Stimulated activated CD4-positive, alpha-beta T cell treated with anti-CD3 and anti-CD28 coated beads, Interleukin-2, amount 100 ng/mL, for 24 hours (primary cell): ENCODE measurements at places on chromosomes 2 and 18.

DNA sequence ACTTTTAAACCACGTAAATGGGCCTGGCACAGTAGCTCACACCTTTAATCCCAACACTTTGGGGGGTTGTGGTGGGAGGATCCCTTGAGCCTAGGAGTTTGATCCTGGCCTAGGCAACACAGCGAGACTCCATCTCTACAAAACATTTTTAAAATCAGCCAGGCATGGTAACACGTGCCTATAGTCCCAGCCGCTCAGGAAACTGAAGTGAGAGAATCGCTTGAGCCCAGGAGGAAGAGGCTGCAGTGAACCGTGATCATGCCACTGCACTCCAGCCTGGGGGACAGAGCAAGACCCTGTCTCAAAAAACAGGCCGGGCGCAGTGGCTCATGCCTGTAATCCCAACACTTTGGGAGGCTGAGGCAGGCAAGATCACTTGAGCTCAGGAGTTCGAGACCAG, 12.2 kb downstream of the ROCK1 start:
- no peak for DNase-seq

GRCh38 chr2:19742872-19743271, 158.9 kb downstream of the TTC32 start:
- DNase-seq = no peak

GRCh38 chr2:226418521-226418920, 381.1 kb downstream of the IRS1 start:
- DNase-seq = no peak

GRCh38 chr2:126437016-126437415, 218.9 kb upstream of the GYPC start:
- DNase-seq = no peak

DNA sequence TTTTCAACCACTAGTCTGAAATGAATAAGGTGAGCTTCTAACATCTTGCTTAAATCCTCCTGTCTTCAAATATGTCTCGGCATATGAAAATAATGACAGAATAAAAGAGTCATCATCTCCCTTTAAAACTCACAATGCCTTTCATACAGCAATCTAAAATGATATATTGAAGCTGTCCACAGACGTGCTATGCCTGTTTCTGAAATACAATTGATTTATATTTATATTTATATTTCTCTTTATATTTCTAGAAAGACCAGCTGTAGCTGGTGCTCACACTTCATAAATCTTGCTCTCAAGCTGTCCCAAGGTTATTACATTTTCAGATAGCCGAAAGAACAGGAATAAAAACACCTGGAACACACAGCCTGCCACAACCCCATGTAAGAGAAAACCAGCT, 11.1 kb downstream of the MBP start:
- DNase-seq = no peak

DNA sequence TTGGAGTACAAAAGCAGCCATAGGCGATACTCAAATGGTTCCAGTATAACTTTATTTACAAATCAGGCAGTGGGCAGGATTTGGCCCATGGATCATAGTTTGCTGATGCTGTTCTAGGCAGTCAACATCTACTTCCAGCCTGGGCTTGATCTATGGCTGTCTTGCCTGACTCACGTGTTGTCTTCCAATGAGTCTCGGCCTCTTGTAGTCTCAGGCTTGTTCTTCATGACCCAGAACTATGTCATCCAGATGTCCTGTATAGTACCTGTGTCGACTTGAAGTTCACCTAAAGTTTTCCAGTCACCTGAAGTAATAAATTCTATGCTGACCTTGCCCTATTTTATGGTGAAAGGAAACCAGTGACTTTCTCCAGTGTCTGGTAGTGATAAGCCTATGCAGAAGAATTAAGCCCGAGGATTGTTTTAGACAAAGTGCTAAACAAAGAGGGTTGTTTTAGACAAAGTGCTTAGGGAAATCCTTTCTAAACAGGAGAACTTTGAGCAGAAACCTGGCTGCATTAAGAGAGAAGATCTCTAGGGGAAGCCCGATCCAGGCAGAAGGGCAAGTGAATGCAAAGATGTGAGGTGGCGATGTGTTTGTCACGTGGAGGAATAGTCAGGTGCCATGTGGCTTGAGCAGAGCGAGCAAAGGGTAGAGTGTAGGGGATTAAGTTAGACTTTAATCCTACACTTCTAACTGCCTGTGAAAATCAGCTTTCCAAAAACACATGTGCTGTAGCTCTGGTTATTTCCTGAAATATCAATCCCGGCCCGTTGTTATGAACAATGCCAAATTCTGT, 8.5 kb upstream of the THNSL2 start:
- no peak for DNase-seq

- DNase-seq = no peak
These were observed 111.2 kb upstream of the ID2 start for GRCh38 chr2:8570637-8571036.

DNA sequence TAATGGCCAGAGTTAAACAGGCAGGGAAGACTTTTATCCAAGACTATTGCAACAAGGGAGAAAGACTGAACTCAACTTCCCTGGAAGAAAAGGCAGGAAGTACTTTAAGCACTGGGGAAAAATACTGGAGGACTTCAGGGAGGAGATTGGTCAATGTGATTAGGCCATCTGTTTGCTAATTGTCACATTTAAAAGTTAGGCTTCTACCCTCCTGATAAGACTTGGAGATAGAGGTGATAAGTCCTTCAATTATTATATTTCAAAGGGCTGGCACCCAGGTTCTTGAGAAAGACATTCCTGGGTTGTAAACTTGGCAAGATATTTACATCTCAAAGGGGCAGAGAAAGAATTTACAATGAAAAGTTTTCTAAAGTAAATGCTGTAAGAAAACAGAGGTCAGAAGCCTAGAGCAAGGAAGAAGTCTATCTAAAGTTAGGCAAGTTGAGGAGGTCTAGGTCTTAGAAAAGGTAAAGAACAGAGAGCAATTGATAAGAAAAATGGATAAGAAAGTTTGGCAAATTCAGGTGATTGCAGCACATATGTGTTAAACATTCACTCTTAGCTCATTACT, 48.4 kb downstream of the DTNA start:
- DNase-seq = no peak

GRCh38 chr18:29377346-29377745, 1200.4 kb upstream of the CDH2 start:
- no peak for DNase-seq

GRCh38 chr2:20994130-20994529, 49.7 kb downstream of the APOB start:
- no peak for DNase-seq

GRCh38 chr2:175903384-175903936, 98.6 kb downstream of the LNPK start:
- no peak for DNase-seq

DNA sequence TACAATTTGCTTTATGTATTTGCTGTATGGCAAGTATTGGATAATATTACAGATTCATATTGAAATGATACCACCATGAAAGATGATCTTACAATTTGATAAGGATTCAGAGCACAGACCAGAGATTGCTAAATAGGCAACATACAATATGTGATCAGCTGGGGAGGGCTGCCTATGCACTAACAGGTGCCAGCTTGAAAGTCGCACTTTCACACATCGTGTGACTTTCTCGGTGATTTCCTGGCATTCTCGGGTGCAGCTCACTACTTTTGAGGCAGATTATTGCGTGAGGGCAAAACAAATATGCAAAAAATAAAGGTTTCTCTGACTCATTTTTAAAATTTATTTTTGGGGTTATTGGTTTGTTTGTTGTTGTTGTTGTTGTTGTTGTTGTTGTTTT, 36.0 kb downstream of the RBMS1 start:
- no peak for DNase-seq

DNA sequence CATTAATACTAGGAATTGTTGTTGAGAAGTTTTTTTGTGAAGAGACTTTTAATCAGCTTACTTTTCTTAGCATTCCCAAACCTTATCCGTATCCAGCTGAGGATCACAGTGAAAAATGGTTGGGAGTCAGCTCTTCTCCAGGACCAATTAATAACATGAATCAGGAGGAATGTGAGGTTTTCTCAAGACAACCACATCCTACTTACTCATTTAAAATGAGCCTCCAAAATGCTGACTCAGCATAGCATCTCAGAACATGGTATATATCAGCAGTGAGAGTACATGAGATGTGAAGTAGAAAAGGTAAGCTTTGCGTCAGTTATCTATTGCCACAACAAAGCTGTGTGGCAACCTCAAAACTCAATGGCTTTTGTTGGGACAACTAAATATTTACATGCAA, 140.3 kb downstream of the NRP2 start:
- no peak for DNase-seq

GRCh38 chr2:19868701-19869580, 32.8 kb downstream of the TTC32 start:
- DNase-seq = peak; percentile 71

GRCh38 chr2:20629581-20630171, 21.2 kb downstream of the HS1BP3 start:
- no peak for DNase-seq

- no peak for DNase-seq
These were observed 1565.1 kb downstream of the LRP1B start for GRCh38 chr2:140565756-140566155.

DNA sequence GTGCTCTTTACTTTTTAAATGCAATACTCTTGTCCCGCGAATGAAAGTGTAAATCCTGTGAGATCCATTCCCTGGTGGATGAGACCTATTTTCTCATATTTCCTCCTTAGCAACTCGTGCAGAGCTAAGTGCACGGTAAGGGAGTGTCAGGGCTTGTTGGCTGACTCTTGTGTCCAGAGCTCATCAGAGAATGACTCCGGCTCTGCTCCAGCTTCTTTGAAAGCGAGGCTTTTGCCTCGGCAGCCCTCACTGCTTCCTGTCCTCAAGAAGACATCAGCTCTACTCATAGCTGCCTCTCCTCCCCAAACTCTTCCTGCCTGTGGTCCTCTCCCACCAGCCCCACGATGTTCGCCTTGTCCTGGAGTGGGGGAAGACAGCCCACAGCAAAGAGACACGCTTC, 70.7 kb downstream of the LIPG start:
- DNase-seq = no peak

DNA sequence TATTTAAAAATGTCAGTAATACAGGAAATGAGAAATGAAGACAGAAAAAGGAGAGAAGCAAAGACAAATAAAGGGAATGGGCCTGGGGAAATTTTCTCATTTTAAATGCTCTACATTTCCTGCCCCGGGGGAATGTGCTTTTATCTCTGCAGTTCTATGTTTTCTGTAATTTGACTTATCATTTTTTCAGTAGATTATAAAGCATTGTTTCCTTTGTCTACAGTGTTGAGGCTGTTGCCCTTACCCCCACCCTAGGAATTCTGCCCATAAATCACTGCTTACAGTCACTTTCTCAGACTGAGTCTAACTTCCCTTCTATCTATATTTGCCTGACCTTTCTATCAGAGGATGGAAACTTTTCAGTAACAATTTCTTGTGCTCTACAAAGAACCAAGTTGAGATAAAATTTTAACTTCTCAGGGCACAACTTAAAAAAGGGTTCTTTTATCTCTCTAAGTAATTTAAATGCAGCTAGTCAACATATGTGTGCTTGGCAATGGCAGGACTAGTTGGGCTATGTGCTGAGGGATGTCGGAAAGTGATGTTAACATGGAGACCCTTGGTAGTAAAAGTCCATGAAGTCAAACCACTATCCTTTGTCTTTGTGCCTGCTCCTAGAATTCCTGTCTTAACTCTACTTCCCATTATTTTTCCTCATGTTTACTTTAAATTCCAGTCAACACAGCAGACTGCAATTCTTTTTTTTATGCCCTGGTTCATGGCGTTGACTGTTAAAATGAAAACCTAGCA, 146.5 kb upstream of the MMADHC start:
- DNase-seq = no peak

GRCh38 chr2:196217116-196217515, 45.7 kb upstream of the STK17B start:
- no peak for DNase-seq

GRCh38 chr18:45084206-45084605, 403.5 kb downstream of the SETBP1 start:
- DNase-seq = no peak

GRCh38 chr2:6845903-6846302, 19.8 kb downstream of the CMPK2 start:
- DNase-seq = no peak

- DNase-seq = no peak
These were observed 27.1 kb downstream of the CAMKMT start for GRCh38 chr2:44388877-44389276.

DNA sequence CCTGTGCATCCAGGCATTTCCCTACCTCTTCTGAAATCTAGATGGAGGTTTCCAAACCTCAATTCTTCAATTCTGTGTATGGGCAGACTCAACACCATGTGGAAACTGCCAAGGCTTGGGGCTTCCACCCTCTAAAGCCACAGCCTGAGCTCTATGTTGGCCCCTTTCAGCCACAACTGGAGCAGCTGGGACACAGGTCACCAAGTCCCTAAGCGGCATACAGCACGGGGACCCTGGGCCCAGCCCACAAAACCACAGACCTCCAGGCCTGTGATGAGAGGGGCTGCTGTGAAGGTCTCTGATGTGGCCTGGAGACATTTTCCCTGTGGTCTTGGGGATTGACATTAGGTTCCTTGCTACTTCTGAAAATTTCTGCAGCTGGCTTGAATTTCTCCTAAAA, 255.4 kb downstream of the TDRD15 start:
- DNase-seq = no peak

GRCh38 chr2:236061899-236062298, 106.3 kb downstream of the GBX2 start:
- DNase-seq = no peak

DNA sequence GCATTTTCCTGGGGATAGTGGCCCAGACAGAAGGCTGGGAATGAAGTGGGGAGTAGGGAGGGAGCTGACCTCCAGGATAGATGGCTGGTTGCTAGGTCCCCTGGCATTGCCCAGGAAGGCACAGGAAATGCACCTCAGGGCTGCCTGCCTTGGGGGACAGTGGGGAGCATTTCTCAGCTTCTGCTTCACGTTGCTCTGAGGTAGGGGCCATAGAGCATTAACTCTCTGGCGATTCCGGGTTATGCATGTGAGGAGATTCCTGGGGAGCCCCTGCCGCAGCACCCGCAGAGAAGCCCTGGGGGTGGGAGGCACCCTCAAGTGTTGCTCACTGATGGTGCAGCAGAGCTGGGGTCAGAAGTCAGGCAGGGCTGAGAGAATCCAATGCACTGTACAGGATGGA, 256.5 kb downstream of the CYP26B1 start:
- no peak for DNase-seq

DNA sequence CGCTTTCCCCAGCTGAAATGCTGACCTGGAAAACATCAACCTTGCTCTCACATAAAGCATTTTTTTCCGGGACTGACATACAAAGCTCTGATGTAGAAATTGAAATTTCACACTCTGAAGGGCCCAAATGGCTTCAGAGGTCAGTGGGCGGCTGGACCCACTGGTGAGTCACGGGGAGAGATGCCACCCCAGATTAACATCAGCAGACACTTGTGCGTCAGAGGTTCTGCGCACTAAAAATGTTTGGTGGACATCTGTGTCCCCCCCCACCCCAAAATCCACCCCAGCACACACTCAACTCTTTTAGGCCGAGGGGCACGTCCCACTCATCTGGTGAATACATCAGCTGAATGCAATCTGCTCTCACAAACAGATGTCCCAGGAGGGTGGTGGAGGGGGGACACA, 208.9 kb downstream of the ASB1 start:
- DNase-seq = no peak

DNA sequence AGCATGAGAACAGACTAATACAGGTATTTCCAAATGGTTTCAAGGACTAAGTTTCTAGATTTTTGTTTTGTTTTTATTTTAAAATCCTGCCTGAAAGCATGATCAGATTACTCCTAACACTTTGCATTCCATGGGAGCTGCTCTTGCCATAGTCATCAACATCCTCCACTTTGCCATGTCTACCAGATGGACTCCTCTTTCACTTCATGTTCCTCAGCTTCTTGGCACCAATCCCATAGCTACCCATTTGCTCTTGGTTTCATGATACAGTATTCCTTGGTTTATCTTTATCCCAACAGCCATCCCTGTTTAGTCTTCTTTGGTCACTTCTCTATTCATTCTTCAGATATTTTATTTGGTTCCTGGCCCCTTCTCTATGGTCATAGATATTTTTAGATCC, 154.2 kb upstream of the CCDC195 start:
- DNase-seq = no peak
